CD4-positive, alpha-beta T cell treated with Interleukin-6 for 4 hours (primary cell): ENCODE measurements at places on chromosomes 13 and 19.

- no peak for DNase-seq
Observed at GRCh38 chr13:102561933-102562332, 34.9 kb upstream of the TPP2 start.

GRCh38 chr13:31042049-31042448 lies 109.6 kb downstream of the TEX26 start:
- no peak for DNase-seq

DNA sequence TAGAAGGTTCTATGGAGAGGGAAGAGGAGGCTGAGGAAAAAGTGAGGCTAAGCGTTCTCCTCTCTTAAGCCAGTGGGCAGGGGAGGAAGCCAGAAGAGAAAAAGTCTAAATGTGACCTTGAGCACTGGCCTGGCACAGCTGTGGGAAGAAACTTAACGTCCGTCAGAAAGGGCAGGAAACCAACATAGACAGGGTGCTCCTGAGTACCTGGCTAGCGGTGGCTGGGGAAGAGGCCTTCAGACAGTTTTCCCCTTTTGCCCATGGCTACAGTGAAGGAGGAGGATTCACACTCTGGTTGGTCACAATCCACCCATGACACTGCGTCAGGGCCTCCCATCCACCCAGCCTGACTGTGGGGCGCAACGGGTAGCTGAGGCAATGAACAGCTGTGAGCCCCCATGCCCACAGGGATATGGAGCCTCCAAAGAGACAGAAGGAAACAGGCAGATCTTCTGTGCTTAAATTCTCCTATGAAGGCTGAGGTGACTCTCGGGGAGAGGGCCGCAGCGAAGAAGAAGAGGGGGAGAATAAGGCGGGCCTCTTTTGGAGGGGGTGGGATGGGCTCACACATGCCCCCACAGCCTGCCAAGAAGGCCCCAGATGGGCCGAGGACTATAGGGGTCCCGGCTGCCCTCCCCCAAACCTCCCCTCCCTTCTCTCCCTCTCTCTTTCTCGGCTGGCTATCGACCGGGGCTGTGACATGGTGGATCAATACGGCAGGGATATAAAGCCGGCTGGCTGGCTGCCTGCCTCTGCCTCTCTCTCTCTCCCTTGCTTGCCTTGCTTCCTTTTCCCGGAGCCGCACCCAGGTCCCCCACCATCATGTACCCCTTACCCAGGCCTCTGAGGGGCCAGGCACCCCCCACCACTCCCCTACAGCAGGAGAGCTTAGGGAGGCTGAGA lies 19.8 kb upstream of the POU2F2 start:
- no peak for DNase-seq

DNA sequence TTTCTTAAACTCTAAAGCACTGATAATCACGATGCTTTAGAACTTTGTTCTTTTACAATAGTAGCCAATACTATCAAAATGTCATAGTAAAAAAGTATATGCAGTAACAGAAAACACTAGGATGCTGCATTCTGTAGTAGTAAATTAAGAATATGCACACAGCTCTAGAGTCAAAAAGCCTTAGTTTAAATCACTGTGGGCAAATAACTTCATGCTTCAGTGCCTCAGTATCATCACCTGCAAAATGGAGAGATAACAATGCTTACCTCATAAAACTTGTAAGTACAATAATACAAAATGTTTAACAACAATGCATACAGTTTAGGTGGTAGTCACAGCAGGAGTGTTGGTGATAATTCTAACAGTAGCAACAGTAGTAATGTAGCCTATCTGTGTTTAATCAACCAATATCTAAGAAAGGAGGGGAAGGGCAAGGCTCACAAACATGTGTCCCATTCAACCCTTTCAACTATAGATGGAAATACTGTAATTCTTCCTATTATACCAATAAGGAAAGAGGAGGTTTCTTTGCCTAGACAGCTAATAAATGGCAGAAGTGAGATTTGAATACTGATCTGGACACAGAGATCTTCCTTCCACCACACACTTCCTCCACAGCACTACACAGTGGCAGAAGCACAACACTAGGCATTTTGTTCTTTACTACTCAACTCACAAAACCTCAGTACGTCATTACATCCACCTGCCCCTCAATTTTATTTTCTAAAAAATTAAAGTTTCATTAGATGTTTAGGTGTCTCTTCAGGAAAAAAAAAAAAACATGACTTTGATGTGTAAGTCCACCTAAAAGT lies 4.6 kb downstream of the RBM26 start:
- no peak for DNase-seq

GRCh38 chr13:106498158-106498557 lies 37.3 kb downstream of the EFNB2 start:
- DNase-seq = no peak

GRCh38 chr19:55549500-55550320 lies 4.4 kb upstream of the SBK3 start:
- no peak for DNase-seq

DNA sequence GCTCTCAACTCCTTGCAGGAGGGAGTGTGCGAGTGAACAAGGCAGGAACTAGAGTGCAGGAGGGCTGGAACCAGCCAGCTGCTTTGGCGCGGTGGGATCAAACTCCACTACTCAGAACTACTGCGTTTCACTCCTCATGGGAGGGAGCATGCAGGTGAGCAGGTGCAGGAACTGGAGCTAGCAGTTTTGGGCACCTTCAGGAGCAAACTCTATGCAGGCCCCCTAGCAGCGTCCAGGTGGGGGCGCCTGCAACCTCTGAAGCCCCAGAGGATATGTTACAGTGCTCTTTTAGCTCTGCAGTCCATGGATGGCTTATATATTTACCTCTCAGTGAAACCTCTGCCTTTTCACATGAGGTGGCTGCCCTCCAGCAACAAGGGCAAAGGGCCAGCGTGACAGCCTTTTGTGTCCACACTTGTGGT lies 1303.4 kb downstream of the PCDH9 start:
- DNase-seq = no peak

- DNase-seq = peak; percentile 48
Observed at GRCh38 chr13:94617389-94618000, 15.8 kb downstream of the GPR180 start.

DNA sequence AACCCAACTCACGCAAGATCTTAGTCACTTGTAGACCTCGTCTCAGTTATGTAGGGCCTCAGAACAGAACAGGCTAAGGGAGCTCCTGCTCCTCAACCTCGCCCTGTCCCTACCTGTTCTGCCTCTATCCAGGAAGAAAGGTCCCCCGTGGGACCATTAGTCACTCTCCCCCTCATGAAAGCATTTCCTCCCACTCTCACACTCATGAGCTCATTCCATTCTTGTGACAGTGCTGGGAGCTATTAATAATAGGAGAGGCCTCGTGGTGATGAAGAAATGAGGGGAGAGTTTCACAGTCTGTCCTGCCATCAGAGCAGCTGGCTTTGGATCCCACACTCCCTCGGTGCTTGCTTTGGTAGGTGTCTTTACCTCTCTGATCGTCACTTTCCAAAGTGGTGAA lies 10.2 kb downstream of the PPP2R1A start:
- DNase-seq = no peak

DNA sequence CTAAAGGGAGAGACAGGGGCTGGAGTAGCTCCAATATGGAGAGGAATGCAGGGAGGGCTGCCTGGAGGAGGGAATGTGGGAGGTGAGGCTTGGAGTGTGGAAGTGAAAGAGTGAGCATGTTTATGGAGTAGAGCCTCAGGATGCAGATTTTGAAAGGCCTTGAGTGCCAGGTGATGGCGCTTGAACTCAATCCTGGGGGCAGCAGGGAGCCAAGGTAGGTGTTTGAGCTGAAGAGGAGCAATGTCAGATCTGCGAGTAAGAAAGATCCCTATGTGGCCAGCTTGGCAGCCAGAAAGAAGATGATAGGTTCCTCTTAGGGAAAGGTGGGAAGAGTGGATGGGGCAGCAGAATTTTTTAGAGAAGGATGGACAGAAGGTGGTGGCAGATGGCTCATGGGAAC lies 40.3 kb downstream of the CYP4F22 start:
- no peak for DNase-seq

DNA sequence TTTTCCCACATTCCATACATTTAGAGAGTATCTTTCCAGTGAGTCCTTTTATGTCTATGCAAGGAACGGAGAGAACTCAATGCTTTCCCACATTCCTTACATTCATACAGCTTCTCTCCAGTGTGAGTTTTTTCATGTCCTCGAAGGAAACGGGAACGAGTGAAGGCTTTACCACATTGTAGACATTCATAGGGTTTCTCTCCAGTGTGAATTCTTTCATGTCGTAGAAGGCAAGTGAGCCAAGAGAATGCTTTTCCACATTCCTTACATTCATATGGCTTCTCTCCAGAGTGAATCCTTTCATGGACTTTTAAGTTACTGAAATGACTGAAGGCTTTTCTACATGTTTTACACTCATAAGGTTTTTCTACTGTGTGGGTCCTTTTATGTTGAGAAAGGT lies 17.1 kb downstream of the ZNF823 start:
- no peak for DNase-seq

- no peak for DNase-seq
Observed at GRCh38 chr13:40803316-40803715, 13.9 kb downstream of the SLC25A15 start.

GRCh38 chr13:83221813-83222241 lies 660.4 kb downstream of the SLITRK1 start:
- DNase-seq = no peak

GRCh38 chr13:110929104-110929777 lies 14.4 kb upstream of the ANKRD10 start:
- no peak for DNase-seq

DNA sequence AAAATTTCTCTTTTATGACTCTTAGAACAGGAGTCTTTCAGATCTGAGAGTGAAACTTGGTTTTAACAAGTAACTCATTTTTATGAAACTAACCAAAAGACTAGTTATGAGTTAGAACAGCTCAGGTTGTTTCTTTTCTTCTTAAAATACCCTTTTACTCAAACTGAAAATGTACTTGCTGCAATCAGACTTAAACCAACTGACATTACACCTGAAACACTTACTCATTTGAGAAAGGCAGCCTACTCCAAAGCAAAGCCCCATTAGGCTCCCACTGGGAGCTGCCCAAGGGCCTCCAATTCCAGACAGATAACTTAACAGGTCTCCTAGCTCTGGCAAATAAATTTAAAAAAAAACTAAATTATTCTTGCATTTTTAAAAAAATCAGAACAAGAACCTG lies 3.6 kb downstream of the FOXO1 start:
- no peak for DNase-seq

- no peak for DNase-seq
Observed at GRCh38 chr13:30580852-30581502, 36.7 kb upstream of the USPL1 start.

DNA sequence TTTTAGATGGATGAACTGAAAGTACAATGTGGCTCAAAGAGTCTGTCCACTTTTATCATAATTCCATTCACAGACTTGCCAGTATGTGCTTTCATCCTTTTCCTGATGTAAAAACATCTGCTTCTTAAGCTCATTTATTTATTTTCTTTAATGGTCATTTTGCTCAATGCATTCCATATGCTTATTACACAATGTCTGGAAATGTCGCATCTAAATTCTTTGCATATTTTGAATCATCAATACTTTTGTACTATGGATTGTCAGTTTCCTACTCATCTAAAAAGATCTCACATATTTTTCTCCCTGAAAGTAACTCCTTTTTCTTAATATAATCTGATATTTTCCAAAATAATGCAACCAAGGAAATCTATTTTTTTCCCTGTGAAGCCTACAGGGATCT lies 1315.8 kb downstream of the EFNB2 start:
- DNase-seq = no peak

DNA sequence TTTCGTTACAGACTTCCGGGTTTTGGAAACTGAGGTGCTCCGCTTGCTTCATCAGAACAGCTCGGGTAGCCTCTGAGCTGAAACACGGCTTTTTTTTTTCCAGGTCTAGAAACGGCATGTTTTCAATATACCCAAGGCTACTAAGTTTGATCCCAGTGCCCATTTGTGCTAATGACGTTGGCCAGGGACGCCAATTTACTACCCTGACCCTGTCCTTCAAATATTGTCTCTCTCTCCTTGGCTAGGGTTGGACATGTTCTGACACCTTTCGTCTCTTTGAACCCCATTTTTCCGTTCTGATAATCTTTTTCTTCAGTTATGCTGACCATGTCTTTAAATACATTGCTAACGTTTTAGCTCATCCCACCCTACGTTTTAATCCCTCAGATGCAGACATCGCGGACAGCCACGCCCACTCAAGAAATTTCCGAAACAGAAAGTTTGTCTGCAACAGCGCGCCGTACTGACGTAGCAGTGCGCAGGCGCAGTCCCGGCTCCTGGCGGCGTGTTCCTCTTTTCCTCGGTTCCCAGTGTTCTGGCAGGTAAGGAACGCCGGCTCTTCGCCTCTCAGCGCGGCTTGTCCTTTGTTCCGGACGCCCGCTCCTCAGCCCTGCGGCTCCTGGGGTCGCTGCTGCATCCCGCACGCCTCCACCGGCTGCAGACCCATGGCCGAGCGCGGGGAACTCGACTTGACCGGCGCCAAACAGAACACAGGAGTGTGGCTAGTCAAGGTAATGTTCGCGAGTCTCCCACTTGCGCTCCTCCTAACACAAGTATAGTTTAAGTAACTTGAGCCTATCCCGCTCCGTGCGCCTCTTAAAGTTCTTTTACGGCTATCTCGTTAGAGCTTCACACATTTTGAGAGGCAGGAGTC lies at the start of gene GTF2F2:
Gene GTF2F2, plus strand, starts transcription at position 520 of the 874 bp plus-strand sequence. Its CDS starts 146 bp downstream, at position 666.
- DNase-seq = peak; percentile 90

DNA sequence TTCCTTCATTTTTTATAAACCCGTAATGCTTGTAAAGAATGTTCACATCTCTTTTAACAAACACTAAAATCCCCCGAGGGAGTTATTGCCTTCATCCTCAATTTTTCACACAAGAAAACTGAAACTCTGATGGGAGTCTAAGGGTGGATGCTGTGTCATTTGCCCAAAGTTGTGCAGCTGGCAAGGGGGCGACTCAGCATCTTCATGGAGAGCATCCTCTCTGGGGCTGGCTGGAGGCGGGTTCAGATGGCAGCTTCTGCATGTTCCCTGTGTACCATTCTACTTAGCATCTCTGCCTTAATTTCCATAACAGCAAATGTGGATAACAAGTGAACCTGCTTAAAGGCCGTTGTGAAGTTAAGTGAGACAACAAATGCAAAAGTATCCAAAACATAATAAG lies 256.4 kb downstream of the IRS2 start:
- DNase-seq = no peak

DNA sequence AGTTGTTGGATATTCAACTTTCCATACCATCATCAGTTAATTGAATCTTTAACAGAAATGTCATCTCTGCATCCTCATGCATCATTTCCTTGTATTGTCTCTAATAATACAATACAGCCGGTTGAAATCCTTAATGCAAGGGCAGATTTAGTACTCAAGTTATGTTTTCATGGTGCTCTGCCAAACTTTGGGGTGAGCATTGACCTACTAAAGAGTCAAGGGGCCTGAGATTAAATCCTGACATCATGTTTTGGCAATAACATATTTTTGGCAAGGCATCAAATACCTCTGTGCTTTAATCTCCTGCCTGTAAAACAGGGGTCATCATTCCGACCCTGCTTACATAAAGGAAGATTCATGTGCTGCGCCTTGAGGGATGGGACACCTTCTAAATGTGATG lies 42.7 kb upstream of the ABCC4 start:
- no peak for DNase-seq

DNA sequence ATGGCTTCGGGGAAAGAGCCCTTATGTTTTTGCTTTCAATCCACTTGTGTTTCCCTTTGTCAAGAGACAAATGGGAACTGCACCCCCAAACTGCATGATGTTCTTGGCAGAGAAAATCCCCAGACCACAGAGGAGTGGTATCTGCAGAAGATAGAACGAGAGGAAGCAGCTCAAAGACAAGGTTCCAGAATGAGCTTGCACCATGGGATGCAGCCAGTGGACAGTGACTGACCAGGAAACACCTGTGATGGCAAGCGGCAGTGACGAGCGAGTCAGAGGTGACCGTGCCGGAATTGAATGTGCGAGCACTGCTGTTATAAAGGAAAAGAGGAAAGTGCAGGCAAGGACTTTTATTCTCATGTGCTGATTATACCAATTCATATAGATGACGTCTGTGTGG lies 46.3 kb downstream of the IRS2 start:
- no peak for DNase-seq
